ENCODE measurements at places on chromosomes 5 and 9.

DNA sequence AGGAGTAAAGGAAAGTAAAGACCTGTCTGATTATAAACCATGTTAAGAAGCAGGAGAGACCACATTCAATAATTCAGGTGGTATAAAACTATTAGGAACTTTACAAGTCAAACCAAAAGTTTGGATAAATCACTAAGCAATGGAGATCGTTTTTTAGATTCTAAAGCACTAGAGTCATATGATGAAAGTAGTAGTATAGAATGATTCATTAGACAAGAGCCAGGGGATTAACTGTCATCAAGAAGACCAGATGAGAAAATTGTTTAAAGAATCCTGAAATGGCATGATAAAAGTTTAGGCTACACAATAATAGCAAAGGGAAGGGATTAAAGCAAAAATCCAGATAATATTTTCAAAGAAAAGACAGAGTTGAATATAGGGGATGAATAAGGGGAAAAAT is 12.9 kb upstream of the CARNMT1 start:
- DNase-seq = no peak

- DNase-seq = no peak
These were observed 276.3 kb downstream of the COX7C start for GRCh38 chr5:86894056-86894455.

DNA sequence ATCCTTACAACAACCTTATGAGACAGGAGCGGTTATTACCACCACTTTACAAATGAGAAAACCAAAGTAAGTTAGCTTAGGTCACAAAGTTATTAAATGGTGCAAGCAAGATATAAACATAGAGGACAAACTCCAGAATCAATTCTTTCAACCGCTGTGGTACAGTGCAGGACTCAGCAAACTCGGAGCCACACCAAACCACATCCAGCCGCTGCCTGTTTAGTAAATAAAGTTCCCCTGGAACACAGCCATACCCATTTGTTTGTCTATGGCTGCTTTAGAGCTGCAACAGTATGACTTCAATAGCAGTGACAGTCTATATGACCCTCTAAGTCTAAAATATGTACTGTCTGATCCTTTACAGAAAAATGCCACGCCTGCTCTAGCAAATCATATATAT is 1567.2 kb upstream of the WWC1 start:
- no peak for DNase-seq

DNA sequence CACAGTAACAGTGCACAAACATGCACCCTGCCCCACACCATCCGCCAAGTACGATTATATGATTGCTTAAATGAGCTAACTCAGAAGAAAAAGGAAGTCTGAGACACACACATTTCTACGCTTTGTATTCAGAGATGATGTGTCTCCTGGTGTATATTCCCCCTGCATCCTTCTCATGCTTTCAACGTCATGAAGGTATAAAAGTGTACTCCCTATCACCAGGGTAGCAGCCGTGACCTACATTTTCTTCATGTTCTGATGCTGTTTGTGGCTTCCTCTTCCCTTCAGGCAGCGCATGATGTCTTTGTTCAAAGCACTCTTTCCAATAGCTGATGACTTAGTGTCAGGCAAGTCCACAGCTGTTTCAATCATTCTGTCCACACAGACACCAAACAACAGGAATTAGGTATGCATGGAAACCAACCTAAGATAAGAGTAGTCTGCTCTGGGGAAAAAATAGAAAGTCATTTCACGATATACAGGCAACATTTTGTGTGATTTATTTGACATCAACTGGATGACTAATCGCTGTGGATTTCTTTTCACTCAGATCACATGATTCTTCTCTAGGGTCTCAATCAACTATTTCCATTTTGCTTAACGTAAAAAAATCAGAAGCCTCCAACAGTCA is 269.4 kb upstream of the PTGER4 start:
- no peak for DNase-seq

DNA sequence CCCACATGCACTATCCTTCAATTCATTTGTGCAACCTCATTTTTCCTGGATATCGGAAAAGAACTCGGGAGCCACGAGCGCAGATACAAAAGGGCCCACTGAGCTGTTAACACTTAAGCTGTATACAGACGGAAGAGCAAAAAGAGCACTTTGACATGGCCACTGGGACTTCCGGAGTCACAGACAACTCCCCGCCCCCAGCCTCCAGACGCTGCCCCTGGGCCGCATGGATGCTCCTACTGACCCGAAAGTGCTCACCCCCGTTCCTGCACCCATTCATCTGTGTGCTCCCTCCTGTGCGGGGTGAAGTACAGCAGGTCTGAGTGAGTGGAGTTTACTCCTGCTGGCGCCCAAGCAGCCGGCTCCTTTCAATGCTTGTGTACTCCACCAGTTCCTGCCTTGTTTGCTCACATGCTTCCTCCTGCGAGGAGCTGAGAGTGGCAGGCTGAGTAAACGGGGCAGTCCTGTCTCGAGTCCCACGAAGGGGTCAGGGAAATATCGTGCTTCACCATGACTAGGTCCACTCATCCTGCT is 901.0 kb upstream of the CTNND2 start:
- DNase-seq = no peak

DNA sequence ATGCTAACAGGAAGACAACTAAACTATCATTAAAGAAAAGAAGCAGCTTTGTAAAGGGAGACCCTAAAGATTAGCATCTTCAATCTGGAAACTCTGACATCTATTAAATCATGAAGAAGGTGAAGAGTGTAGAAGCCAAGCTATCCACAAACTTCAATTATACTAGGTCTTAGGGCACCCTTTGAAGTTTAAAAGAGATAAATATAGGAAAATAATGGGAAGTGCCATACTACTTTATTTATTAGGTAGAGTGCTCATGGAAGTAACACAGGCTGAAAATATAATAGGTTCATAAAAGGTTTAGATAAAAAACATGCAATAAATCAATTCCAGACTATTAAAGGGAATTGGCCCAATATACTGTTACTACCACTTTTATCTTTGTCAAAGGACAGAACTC is 19.9 kb downstream of the CDH10 start:
- no peak for DNase-seq

DNA sequence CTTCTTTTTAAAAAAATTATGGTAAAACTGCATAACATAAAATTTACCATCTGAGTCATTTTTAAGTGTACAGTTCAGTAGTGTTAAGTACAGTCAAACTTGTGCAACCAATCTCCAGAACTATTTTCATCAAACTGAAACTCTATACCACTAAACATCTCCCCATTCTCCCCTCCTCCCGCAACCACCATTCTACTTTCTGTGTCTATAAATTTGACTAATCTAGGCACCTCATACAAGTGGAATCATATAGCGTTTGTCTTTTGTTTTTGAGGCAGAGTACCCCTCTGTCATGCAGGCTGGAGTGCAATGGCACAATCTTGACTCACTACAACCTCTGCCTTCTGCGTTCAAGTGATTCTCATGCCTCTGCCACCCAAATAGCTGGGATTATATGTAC is 24.0 kb upstream of the EBF1 start:
- DNase-seq = no peak

DNA sequence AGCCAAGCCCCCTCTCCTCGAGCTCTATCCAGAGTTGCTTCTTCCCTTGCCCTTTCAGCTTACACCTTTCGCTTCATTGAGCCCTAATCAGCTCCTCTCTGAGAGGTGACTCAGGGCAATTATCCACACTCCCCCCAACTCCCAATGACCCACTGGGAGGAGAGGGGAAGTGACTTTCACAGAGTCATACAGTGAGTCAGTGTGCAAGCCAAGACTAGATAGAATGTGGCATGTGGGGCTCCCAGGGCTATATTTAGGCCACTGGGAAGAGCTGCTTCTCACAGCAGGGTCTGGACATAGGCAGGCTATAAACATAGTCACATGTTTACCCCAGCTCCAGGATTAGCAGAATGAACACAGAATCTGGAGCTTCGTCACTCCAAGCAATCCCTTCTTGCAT is 57.4 kb downstream of the NRG2 start:
- no peak for DNase-seq

DNA sequence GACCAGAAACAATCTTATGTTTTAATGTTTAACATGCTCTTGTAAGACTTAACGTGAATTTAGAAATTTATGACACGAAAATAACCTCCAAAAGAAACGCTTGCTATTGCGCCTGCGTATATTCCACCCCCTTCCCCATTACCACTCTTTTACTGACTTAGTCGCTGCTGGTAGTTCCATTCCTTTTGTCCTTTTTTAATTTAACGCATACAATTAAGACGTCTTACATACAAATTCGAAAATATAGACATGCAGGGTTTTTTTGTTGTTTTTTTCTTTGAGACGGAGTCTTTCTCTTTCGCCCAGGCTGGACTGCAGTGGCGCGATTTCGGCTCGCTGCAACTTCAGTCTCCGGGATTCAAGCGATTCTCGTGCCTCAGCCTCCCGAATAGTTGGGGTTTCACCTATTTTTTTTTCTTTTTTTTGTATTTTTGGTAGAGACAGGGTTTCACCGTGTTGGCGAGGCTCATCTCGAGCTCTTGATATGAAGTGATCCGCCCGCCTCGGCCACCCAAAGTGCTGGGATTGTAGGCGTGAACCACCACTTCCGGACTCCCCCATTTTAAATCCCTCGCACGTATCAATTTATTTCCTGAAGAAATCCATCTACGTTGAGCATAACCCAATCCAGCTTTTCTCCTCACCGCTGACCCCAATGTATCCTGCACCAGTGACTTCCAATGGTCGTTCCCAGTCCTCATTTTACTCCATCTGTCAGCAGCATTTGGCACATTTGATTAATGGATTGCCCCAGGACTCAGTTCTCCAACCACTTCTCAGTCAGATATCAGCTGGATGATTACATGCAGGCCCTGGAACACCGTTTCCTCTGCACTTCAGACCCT is 684 bp upstream of the MED7 start:
- peak; percentile 30 for DNase-seq

DNA sequence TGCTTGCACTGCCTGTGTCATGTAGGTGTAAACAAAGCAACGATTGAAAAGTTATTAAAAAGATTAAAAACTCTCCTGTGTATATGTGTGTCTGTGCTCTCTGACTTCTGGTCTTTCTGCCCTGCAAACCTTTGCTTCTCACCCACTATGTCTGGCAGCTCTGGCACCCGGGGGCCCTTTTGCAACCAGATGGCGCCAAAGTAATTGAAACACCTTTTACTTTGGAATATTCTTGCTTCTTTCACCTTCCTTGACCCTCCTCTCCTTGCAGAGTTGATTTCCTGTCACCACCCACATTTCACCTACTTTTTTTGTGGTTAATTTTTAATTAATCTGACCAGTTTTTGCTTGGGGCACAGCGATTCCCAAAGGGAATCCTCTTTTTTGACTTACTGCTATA is 275.5 kb downstream of the ARHGEF28 start:
- DNase-seq = no peak

DNA sequence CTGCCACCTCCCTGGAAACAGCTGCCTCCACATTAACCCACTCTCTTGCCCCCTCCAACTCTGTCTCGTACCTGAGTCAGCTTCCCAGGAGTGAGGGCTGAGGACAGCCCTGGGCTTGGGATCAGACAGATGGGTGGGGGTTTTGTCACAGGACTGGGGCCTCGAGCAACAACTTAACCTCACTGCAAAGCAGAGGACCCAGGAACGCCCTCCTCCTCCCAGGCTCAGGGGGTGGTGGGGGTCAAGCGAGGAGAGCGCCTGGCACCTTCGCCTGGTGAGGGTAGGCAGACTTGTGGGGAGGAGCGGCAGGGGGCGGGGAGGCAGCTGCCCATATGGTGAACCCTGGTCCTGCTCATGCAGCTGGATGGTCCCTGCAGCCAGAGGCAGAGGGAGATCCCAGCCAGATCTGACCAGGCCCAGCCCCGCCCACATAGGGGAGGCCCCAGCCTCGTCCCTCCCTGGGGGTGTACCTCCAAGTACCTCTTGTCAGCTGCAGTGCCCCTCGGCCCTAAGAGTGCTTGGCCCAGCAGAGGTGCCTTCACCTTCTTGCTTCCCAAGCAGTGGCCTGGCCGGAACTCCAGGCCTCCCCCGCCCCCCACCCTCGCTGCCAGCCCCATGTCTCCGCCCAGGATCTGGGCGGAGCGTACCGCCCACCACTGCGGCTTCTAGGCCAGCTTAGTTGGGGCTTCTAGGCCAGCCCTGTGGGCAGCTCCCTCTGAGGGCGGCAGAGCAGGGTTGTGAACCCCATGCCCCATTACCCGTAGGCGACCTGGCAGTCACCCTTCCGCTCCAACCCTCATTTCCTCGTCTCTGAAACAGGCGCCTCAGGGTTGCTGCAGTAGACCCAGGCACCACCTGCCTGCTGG is at the start of gene SARDH:
Gene SARDH (minus strand): TSS at position 579 of the 866 bp plus-strand sequence. CDS start 4,179 bp downstream, outside the sequence.
- peak; percentile 78 for DNase-seq

DNA sequence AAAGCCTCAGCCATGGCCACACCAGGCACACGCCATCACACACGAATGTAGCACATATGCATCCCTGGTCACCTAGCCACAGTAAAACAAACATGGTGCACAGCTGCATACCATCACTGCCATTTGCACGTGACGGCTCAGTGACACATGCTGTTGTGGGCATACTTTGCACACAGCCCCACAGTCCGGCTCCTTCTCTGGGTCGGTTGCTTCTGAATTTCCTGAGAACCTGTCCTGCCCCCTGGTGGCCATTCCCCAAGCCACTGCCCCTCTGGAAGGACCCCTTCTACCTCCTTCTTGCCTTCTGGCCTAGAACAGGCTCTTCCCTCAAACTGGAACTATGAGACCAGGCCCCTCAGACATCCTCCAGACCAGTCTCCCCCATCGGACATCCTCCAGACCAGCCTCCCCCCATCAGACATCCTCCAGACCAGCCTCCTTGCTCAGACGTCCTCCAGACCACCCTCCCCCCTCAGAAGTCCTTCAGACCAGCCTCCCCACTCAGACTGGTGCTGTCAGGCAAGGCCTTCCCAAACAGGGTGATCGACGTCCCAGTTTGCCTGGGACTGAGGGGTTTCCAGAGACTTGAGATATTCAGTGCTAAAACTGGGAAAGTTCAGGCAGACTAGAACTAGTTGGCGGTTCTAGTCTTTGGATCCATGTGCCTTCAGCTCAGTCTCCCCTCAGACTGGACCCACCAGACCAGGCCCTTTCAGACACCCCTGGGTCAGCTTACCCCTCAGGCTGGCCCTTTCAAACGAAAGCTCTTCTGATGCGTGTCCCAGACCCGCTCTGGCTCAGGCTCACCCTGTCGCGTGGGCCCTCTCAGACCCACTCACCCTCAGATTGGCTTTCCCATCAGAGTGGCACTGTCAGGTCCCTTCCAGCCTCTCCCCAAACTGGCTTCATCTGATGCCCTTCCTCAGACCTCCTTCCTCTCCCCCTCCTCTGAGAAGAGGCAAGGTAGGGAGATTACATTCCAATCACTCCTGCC is 24.3 kb upstream of the ENHO start:
- peak; percentile 83 for DNase-seq

- DNase-seq = peak; percentile 78
These were observed 1234.8 kb upstream of the C9orf72 start for GRCh38 chr9:28808042-28808441.

GRCh38 chr5:178237431-178238312 is 5.1 kb upstream of the PHYKPL start:
- DNase-seq = no peak

DNA sequence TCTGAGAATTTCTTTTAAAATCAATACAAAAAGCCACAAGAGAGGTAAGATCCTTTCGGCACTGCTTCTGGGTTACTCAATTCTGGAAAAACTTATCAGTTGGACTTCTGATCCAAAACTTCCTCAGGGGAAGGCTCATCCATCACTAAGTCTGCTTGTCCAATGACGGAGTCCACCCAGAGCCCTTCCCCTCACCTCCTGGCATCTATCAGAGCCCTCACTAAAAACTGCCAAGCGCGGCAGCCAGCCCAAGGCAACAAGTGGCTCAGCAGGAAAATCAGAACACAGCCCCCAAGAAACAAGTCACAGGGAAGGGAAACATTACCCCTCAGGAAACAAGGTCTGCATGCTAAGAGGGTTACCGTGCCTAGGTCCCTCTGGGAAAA is 869 bp upstream of the ESM1 start:
- DNase-seq = no peak
